ENCODE measurements at places on chromosomes 5 and 9.

DNA sequence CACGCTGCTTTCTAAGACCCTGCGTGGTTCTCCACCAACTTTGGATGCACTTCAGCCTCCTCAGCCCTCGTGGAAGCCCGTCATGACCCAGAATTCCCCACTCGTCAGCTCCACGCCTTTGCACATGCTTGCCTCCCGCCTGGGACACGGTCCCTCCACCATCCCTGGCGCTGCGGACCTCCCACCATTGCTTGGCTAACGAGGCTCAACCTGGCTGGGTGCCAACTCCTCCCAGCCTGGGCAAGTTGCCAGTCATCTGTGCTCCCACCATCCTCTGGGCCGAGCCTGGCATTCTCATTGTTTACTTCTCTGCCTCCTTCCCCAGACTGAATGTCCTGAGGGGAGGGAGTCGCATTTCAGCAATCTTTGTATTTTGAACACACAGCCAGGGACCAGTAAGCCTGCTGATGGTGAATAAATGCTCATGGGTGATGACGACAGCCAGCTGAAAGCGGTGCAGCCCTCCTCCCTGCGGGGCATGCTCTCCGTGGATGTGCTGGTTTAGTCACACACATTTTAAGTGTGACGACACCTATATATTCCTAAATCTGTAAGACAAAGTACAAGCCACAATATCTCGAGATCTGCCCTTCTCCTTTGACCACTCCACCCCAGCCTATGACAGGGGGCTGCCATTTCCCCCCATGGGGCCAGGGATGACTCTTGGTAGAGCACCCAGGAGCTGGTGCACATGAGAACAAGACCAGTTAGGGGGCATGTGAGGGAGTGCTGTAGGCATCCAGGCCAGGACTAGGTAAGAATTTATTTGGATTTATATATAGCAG lies 37.6 kb downstream of the ANKRD33B start:
- peak; percentile 47 for DNase-seq

DNA sequence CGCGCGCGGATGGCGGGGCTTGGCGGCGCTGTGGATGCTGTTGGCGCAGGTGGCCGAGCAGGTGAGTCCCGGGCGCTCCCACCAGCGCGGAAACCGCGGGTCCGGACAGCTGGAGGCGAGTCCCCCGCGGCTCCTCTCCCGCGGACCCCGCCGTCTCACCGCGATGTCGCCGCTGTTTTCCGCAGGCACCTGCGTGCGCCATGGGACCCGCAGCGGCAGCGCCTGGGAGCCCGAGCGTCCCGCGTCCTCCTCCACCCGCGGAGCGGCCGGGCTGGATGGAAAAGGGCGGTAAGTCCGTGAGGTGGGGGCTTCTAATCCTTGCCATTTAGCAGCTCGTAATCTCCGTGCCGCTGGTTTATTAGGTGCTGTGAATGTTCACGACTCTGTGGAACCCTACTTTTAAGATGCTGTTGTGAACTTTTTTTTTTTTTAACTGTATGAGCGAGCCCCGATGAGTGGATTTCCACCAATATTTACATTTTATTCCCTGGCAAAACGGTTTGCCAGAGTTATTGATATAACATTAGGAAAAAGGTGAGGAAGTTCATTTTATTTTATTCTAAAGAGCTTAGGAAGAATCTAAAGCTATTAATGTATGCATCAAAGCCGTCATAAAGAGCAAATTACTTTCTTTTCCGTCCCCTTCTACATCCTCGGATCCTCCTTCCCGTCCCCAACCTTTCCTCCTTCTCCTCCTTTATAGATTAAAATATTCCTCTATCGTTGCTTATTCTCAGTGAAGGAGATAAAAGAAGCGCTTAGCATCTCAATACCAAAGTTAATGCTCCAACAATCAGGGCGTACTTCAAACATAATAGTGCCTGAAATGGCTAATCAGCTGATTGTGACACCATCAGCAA lies 579 bp downstream of the ADAMTS16 start:
- DNase-seq: no peak

DNA sequence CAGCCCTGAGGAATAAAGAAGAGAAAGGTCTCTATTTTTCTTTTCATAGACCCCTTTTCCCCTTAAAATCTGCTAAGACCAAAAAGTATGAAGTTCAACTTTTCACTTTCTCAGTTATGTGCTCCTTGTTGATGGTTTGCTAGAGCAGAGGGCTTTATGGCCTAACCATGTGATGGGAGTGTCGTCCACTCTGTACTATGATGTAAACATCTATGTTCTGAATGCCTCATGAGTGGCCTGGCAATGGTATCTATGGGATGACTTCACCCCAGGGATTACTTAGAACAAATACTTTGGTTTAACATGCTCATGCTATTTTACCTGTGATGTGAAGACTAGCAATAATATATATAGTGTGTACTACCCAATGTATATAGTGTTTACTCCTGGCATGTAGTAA lies 43.7 kb upstream of the MIER3 start:
- no peak for DNase-seq

DNA sequence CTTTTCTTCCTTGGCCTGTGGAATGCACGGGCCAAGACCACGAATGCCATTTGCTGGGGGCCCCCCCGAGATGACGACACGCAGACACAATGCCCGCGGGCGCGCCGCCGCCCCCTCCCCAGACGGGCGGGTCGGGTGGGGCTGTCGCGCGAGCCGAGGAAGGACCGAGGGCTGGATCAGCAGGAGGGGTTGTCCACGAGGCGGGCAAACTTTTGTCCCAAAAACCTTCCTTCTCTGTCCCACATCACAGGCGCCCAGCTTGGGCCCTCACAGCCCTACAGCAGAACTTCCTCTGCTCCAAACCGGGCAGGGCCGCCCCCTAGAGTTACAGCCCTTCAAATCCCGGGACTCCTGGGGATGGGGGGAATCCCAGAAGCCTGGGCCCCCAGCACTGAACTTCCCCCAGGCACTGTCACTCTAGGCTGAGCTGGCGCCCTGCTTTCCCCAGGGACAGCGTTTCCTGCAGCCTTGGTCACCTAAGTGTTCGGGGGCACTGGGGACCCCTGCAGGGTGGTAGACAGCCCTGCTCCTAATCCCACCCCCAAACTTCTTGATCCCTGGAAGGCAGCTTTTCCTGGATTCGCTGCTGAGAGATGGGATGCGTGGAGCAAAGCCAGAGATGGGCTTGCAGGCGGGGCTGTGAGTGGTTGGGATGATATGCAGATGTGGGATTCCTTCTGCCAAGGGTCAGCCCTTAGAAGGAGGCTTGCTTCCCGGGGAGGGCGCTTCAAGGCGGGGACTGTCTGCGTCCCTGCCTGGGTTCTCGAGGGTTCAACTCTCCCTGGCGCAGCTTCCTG lies 980 bp downstream of the COL5A1 start:
- DNase-seq: no peak

- no peak for DNase-seq
These were observed 24.9 kb downstream of the FRMPD1 start for GRCh38 chr9:37675661-37676060.

Measured in HepG2 (cell line).